Aorta (tissue), 5 donors: ENCODE measurements at places on chromosomes 3 and 15.

- DNase-seq = no peak
Measured at GRCh38 chr3:166471074-166471767, 634.0 kb upstream of the BCHE start.

DNA sequence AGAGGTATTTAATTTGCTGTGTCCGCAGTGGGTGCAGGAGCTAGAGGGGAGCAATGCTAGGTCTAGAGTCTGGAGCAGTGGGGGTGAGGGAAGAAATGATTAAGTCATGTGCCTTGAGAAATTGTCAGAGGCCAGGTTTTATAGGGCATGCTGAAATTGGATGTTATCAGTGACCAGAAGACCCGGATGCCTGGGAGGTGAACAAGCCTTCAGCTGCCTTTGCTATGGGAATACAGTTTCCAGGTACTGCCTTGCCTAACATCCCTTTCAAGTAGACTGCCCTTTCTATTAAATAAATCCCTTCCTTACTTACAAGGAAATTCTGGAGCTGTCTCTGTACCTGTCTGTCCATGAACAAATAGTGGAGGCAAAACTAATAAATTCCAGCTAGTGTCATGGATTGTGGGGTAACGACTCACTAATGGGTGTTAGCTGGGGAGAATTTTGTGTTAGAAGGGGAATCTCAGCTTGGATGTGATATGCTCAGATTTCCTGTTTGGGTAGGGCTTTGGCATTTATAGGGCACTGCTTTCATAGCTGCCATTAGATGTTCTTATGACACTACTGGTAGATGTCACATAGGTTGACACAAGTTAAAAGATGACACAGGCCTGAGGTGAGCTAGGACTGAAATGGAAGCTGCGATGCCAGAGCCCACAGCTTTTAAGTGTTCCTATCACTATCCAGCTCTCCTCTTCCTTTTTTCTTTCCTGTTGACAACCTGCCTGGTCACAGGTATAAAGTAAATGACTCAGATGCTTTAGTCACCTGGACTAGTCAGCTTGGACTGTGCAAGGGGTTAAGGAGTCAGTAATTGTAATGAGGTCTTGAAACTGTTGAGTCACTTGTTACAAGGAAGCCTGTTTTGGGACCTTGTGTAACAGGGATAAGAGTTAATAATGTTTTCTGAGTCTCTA, 21.3 kb downstream of the CHD2 start:
- no peak for DNase-seq

GRCh38 chr15:56019060-56019793, 25.8 kb upstream of the NEDD4 start:
- no peak for DNase-seq

DNA sequence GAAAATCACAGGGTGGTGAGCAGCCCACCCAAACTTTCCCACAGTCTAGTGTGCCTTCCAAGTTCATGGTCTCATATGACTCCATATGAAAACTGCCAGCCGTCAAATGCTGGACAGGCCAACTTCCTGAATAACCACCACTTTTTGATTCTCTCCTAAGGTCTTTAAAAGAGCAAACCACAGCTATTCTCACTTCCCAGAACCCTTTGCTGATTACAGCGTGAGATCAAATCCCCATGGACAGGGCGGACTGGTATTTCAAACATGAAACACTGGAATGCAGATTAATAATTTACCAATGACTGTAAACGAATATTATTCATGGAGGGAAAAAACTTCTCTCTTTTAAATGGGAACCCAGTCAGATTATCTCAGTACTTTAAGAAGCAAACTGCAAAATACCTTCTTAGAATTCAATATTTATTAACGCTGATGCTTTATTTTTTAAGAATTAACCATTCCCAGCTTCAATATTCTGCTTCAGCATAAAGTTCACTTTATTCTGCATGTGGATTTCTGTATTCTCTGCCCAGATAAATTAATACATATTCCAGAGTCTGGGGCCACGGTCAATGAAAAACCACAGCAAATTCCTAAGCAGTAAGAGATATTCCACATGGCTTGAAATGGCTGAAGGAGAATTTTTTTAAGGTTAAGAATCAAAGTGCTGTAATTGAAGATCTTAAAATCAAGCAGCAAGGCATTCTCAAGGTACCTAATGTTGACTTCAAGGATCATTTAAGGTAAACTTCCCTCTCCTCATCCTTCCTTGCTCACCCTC, 42.9 kb downstream of the MYO1E start:
- DNase-seq = peak; percentile 56

- DNase-seq = no peak
Measured at GRCh38 chr3:141081141-141081795, 30.1 kb downstream of the SPSB4 start.

DNA sequence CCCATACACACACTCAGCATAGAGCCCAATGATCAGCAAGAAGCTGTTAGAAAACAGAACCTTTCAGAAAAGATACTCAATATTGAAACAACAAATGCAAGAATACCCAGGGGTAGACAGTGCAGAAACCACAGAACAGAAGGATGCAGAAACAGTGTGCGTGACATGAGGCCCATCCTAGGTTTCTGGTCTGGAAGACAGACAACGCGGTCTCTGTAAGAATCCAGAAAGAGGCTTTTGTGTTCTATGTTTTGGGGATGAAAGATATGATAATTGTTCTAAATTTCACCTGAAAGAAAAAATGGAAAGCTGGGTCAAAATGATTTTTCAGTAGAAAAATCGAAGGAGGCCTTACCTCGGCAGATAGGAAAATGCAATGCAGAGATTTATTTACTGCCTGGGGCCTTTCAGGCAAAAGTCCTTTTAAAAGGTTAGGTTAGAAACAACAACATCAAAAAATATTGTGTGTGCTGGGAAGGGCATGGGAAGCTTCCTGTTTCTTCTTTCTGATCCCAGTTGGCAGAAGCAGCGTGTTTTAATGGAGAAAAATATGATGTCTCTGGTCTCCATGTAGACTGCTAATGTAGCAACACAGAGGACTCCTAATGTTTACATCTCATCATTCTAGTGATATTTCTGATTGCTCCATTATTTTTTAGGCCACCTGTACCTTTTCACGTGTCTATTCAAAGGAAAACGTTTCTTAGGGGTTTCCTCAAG, 17.0 kb downstream of the SYNM start:
- no peak for DNase-seq

GRCh38 chr15:47951781-47952180, 169.0 kb upstream of the SLC24A5 start:
- no peak for DNase-seq

GRCh38 chr3:194485881-194486539, 792 bp downstream of the ATP13A3 start:
- peak; percentile 86 for DNase-seq

DNA sequence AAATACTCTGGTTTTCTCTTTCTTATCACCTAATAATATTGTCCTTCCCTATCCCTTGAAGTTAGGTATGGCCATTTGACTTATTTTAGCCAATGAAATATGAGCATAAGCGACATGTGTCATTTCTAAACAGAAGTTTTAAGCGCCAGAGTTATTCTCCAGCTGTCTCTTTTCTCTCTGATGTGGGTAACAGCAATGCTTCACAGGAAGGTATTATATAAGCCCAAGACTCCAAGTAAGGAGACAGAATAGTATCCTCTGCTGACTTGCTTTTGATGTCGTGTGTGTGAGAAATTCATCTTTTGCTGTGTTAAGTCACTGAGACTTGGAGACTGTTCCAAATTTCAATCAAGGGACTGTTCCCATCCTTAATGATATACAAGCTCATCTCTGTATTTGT, 224.6 kb upstream of the NECTIN3 start:
- DNase-seq = no peak
